Activated T-cell treated with anti-CD3 and anti-CD28 coated beads, Interleukin-2, amount 50 U/mL, for 4 hours (primary cell): ENCODE measurements at places on chromosomes 6 and 20. TPM values are rescaled to one million over a fixed set of nuclear protein-coding genes. Genes with fewer than 3 reads are reported as not detected.

OR2J3 gene
- total RNA-seq: not detected

BRPF3 gene
- total RNA-seq: 27.8 TPM

ELOVL2 gene
- total RNA-seq: not detected

RBPJL gene
- total RNA-seq: 0.13 TPM

DNA sequence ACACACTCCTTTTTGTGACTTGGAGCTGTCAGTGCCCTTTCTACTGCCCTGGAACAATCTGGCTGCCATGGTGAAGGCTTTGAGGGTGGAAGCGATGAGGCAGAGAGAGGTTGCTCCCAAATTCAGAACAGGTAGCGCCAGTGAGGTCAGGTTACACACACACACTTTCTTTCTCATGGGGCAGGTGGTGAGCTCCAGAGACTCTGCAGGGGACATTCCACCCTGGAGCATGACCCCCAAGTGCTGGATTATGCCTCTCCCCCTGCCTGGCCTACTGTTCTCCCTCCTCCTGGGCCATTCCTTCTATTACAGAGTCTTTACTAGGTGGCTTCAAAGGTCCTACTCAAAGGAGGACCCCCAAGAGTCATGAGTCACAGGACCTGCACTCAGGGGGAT lies 98.0 kb downstream of the EYA2 start:
- DNase-seq: no peak

- no peak for DNase-seq
Observed at GRCh38 chr6:112933947-112934346, 586.8 kb downstream of the RFPL4B start.

DNA sequence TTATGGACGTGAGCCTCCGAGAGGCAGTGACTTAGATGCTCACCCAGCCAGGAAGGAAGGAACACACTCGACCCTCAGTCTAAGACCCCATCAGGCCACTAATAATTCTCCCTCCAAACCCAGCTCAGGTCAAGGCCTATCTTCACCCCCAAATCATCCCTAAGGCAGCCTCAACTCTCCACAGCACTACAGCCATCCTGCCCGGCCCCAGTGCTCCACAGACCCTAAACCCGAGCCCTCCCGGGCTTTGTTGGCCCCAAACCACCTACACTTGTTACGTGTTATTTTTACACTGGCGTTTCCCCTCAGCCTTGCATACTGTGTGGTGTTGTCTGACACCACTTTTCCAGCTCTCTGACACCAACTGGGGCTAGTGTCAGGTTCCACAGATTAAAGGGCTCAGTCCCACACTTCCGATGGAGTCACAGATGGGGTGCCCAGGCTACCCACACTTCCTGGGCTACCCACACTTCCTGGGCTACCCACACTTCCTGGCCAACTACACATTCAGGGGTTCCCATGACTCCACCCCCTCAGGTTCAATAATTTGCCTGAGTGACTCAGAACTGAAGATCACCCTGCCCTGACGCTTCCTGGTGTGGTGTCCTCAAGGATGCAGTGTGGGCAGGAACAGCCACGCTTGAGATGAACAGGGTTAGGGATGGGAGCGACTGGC lies 25.3 kb downstream of the RBCK1 start:
- DNase-seq: peak; percentile 77

DNA sequence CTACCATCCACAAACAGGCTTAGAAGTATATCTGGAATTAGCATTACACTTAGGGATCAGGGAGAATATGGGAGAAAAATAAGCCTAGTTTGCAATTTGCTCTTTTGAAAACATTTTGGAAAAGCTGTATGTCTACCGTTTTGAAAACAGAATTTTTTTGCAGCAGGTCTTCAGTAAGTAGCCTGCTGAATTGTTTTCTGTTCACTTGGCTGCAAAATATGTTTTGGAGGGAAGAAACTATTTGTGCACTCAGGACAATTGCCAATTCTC lies 39.6 kb downstream of the ILRUN start:
- no peak for DNase-seq

GRCh38 chr6:136083540-136083939 lies 166.6 kb downstream of the MTFR2 start:
- DNase-seq: no peak
